Pancreas (tissue), 10 donors: ENCODE measurements at places on chromosomes 13 and 19. TPM values are rescaled to one million over a fixed set of nuclear protein-coding genes. Genes with fewer than 3 reads are reported as not detected.

DNA sequence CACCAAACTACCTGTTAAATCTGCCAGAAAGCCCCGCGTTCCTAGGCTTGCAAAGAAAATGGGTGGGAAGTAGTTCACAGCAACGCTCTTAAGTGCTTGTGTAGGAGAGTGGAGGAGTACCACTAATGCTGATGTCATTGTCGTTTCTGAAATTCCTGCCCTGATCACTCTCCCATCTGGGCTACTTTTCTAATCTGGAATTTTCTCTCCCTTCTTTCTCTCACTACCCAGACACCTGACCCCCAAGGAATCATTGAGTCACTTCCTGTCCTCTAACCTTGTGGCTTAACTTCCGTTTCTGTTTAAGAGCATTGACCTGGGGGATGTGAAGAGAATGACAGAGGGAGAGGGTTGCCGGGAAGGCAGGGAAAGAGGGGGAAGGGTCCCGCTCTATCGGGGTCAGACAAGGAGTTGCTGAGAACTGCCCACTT is 98.7 kb downstream of the STARD13 start:
- H3K36me3 ChIP-seq = no peaks in the 10 kb centered on the region
- H3K27me3 ChIP-seq = no peaks in the 10 kb centered on the region
- H3K4me1 ChIP-seq = peaks cover 27% of the 10 kb centered on the region
- no peak for DNase-seq
- H3K4me3 ChIP-seq = no peak overlapping the region

GRCh38 chr13:112431734-112432133 is 55.6 kb downstream of the SPACA7 start:
- H3K4me3 ChIP-seq = no peak overlapping the region
- DNase-seq = no peak

- no peak overlapping the region for H3K4me3 ChIP-seq
- H3K36me3 ChIP-seq = no peaks in the 10 kb centered on the region
- H3K27ac ChIP-seq = no peak overlapping the region
- DNase-seq = no peak
- no peaks in the 10 kb centered on the region for H3K27me3 ChIP-seq
These were observed 8.7 kb upstream of the KCNRG start for GRCh38 chr13:50006426-50007135.

DNA sequence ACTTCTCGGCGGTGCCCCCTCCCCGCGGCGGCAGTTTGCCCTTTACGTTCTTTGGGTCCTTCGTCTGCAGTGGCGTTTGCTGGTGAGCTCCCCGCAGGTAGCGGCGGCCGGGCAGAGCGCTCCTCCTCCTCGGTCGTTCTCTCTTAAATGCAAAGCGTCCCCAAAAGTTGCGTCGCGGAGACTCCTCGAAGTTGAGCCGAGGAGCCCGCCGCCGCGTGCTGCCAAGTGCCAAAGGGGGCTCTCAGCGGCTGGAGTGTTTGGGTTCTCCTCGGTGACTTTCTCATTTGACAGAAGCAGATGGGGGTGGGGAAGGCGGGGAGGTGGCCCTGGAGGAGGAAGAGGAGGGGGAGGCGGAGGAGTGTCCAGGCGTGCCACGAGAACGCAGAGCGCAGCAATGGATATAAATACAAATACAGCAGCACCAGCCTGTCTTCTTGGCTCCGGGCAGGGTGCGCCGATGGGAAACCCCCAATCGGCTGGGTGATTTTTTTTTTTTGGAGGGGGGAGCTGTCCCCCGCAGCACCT is at the start of gene SOX21:
SOX21 (minus strand) TSS at position 259 of the 525 bp plus-strand sequence. CDS start 496 bp downstream, outside the sequence.
- peaks cover 28% of the 10 kb centered on the region for H3K27me3 ChIP-seq
- no peak for DNase-seq
- no peak within 1 kb of the TSS for H3K27ac ChIP-seq

- H3K4me1 ChIP-seq = peaks cover 10% of the 10 kb centered on the region
- H3K4me3 ChIP-seq = no peak overlapping the region
- H3K27ac ChIP-seq = no peak overlapping the region
- DNase-seq = peak; percentile 86
- H3K36me3 ChIP-seq = no peaks in the 10 kb centered on the region
These were observed 25.5 kb downstream of the ELL start for GRCh38 chr19:18496167-18496979.

GRCh38 chr13:105538346-105538745 is 997.1 kb downstream of the EFNB2 start:
- H3K4me1 ChIP-seq = no peaks in the 10 kb centered on the region
- no peak overlapping the region for H3K4me3 ChIP-seq
- no peak for DNase-seq
- H3K27ac ChIP-seq = no peak overlapping the region
- no peaks in the 10 kb centered on the region for H3K36me3 ChIP-seq

DNA sequence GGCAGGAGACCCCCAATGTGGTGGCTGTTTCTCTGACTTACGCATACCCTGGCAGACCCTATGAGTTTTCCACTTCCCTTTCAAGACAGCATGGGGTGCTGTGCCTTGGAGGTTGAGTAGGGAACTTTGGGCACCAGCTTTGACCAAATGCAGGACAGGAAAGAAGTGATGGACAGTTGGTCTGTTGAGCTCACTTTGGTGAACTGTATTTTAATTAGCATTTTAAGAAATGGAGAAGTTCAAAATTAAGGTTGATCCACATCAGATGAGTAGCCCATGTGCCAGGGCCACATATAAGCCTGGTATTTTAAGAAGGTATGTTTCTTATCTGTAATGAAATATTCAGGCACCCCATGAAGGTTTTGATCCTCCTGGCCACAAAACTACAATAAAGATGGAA is 46.1 kb upstream of the RAP2A start:
- no peak overlapping the region for H3K4me3 ChIP-seq
- H3K4me1 ChIP-seq = peaks cover 17% of the 10 kb centered on the region
- no peak for DNase-seq
- peaks cover 5% of the 10 kb centered on the region for H3K36me3 ChIP-seq
- no peak overlapping the region for H3K27ac ChIP-seq

DNA sequence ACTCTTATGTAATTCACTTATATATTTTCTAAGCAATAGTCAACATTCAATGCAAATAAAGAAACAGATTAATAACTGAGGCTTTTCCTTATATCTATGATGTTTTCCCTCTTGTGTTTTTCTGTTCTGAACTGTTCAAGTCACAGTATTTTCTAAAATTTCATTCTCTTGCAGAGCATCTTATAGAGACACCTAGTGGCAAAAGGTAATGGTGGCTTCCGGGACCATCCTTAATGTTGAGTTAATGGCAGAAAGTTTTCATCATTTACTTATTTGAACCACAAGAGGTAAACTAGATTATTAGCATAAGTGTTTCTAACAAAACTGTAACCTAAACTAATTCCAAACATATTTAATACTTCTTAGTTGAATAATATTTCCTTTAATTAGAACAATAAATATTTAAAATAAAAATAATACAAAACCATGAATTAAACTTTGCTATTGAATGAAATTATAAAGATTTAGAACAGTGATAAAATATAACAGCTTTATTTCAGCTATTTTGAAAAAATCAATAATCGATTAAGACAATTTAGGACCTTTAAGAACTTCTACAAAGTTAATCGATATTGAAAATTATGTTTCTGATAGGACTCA is 1.7 kb upstream of the SLITRK5 start:
- no peaks in the 10 kb centered on the region for H3K36me3 ChIP-seq
- H3K27me3 ChIP-seq = peaks cover 5% of the 10 kb centered on the region
- no peak overlapping the region for H3K4me3 ChIP-seq
- peaks cover 6% of the 10 kb centered on the region for H3K4me1 ChIP-seq
- no peak overlapping the region for H3K27ac ChIP-seq

DNA sequence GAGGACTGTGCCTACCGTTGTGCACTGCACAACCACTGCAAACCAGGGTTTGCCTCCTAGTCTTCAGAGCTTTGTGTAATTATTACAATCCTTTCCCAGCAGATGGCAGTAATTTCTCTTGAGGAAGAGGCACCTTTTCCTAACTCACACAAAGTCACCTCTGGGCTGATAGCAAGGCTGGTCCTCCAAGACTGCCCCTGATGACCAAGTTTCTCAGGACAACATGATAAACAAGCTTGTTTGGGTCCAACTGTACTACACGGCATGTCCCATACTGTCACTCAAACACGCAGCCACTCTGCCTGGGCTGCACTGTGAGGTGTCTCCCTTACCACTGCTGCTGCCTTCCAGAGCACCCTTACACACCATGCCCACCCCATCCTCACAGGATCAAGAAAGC is 39.3 kb downstream of the RFXAP start:
- no peaks in the 10 kb centered on the region for H3K36me3 ChIP-seq
- H3K4me1 ChIP-seq = no peaks in the 10 kb centered on the region
- H3K27ac ChIP-seq = no peak overlapping the region
- no peaks in the 10 kb centered on the region for H3K27me3 ChIP-seq
- H3K4me3 ChIP-seq = no peak overlapping the region

- no peak overlapping the region for H3K4me3 ChIP-seq
- no peak for DNase-seq
- H3K36me3 ChIP-seq = peaks cover 16% of the 10 kb centered on the region
- H3K4me1 ChIP-seq = peaks cover 26% of the 10 kb centered on the region
- H3K27me3 ChIP-seq = no peaks in the 10 kb centered on the region
- H3K27ac ChIP-seq = peak overlapping the region; percentile 84
These were observed 12.4 kb downstream of the DPP9 start for GRCh38 chr19:4711211-4711610.

GRCh38 chr19:3977242-3978143 is 6.6 kb upstream of the DAPK3 start:
- no peak overlapping the region for H3K4me3 ChIP-seq
- H3K27me3 ChIP-seq = no peaks in the 10 kb centered on the region
- no peak overlapping the region for H3K27ac ChIP-seq
- H3K36me3 ChIP-seq = peaks cover 36% of the 10 kb centered on the region
- H3K4me1 ChIP-seq = no peaks in the 10 kb centered on the region
- DNase-seq = peak; percentile 80

GRCh38 chr19:52659013-52659412 is 20.9 kb upstream of the ZNF83 start:
- H3K4me3 ChIP-seq = no peak overlapping the region
- peaks cover 8% of the 10 kb centered on the region for H3K36me3 ChIP-seq
- DNase-seq = no peak
- H3K27me3 ChIP-seq = no peaks in the 10 kb centered on the region
- H3K4me1 ChIP-seq = no peaks in the 10 kb centered on the region
- no peak overlapping the region for H3K27ac ChIP-seq

GRCh38 chr19:46753420-46754155 is 7.3 kb upstream of the STRN4 start:
- DNase-seq = peak; percentile 67
- no peaks in the 10 kb centered on the region for H3K27me3 ChIP-seq
- H3K27ac ChIP-seq = no peak overlapping the region
- H3K4me1 ChIP-seq = no peaks in the 10 kb centered on the region
- no peak overlapping the region for H3K4me3 ChIP-seq
- H3K36me3 ChIP-seq = no peaks in the 10 kb centered on the region

DNA sequence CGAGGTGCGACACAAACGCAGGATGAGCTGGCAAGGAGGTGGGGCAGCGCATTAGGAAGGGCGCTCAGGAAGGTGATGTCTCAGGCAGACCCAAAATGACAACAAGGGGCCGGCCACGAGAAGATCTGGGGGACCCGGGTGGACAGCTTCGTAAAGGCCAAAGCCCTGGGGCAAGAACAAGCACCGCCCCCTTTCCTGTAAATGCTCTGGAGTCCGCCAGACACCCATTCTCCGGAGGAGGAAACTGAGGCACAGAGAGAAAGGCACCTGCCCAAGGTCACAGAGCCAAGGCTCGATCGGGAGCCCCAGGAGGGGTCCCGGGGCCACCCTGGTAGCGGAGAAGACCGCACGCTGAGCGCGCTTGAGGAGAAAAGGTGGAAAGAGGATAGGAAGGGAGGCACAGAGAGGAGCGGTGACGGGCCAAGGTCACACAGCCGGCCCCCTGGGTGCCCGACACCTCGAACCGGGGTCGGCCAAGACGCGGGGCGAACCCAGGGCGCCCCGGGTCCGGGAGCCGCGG is 571 bp downstream of the SAFB2 start:
- peak overlapping the region; percentile 94 for H3K27ac ChIP-seq
- H3K36me3 ChIP-seq = no peaks in the 10 kb centered on the region
- peak overlapping the region; percentile 78 for H3K4me3 ChIP-seq
- peak; percentile 50 for DNase-seq
- peaks cover 37% of the 10 kb centered on the region for H3K4me1 ChIP-seq

GRCh38 chr13:99296398-99296797 is 10.8 kb downstream of the GPR183 start:
- H3K4me3 ChIP-seq = no peak overlapping the region
- no peak for DNase-seq
- no peaks in the 10 kb centered on the region for H3K36me3 ChIP-seq
- no peaks in the 10 kb centered on the region for H3K27me3 ChIP-seq
- no peak overlapping the region for H3K27ac ChIP-seq

GRCh38 chr13:50153401-50153800 is 138.2 kb downstream of the KCNRG start:
- DNase-seq = no peak
- H3K27me3 ChIP-seq = no peaks in the 10 kb centered on the region
- H3K27ac ChIP-seq = no peak overlapping the region
- no peaks in the 10 kb centered on the region for H3K36me3 ChIP-seq
- H3K4me1 ChIP-seq = no peaks in the 10 kb centered on the region

DNA sequence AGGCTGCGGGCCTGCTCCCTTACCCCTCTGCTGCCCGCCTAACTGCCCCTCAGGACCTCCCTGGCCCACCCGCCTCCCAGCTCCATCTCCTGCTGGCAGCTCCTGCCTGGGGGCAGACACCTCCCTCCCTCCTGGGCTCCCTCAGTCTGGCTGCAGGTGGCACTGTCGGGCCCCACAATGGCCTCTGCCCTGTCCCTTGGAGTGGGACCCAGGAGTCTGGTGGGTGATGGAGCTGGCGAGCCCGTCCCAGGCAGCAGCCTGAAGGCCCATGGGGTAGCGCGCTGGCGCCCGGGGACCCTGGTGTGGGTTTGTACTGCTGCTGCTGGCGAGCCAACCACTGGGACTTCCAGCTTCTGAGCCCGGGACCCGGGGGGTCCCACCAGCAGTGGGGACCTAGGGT is 83.6 kb downstream of the KDM4B start:
- H3K36me3 ChIP-seq = peaks cover 9% of the 10 kb centered on the region
- DNase-seq = no peak
- H3K4me3 ChIP-seq = no peak overlapping the region
- no peak overlapping the region for H3K27ac ChIP-seq
- peaks cover 7% of the 10 kb centered on the region for H3K4me1 ChIP-seq
- H3K27me3 ChIP-seq = no peaks in the 10 kb centered on the region

- H3K36me3 ChIP-seq = no peaks in the 10 kb centered on the region
- no peak overlapping the region for H3K4me3 ChIP-seq
- H3K27me3 ChIP-seq = no peaks in the 10 kb centered on the region
- H3K27ac ChIP-seq = no peak overlapping the region
These were observed 14.9 kb upstream of the AP1M2 start for GRCh38 chr19:10601999-10602329.

DNA sequence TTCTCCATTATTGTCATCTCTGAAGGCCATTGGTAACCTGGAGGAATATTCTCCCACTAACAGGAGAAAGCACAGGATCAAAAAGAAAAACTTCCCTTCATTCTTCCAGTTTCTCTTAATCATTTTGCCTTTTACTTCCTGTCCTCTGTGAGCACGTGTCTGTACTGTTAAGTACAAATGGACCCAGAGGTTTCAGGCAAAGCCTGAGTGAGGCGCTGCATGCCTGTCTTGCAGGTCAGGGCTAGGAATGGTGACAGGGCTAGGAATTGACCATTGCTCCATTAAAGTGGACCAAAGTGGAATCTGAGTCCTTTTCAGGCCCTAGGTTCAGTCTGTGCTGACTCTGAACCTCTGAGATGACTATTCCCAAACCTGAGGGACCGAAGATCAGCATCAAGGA is 326.7 kb downstream of the SHISA2 start:
- H3K27me3 ChIP-seq = no peaks in the 10 kb centered on the region
- H3K36me3 ChIP-seq = no peaks in the 10 kb centered on the region
- no peak overlapping the region for H3K27ac ChIP-seq
- no peak for DNase-seq
- no peak overlapping the region for H3K4me3 ChIP-seq

The CLDND2 gene
- 0.61 TPM for total RNA-seq

The GRIK5 gene
- total RNA-seq = 2.8 TPM

The RGCC gene
- 4.3 TPM for total RNA-seq

The SPACA4 gene
- total RNA-seq = not detected

The ZNF610 gene
- total RNA-seq = 0.87 TPM

The ZNF177 gene
- 2.0 TPM for total RNA-seq
